ENCODE measurements at places on chromosomes 6 and 20. TPM values are rescaled to one million over a fixed set of nuclear protein-coding genes. Genes with fewer than 3 reads are reported as not detected.
A peak's percentile ranks its signal among the peaks of the same experiment; 100 is the strongest.

The BNIP5 gene
- total RNA-seq, result not detected

DNA sequence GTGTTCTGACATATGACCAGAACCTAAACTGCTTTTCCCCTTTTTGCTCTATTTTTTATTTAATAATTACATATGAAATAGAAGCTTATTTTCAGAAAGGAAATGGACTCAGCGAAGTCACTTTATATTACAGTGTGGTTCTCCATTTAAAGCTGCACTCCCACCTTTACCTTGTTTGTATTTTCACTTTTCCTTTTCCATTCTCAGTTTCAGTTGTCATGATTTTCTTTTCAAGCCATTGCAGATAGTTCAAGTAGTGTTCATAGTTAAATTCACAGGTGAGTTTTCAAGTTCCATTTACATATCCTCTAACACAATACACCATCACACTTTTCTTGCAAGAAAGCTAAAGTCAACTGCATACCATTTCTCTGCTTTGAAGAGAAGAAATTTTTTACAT is 400.2 kb downstream of the HACE1 start:
- no peak for DNase-seq

DNA sequence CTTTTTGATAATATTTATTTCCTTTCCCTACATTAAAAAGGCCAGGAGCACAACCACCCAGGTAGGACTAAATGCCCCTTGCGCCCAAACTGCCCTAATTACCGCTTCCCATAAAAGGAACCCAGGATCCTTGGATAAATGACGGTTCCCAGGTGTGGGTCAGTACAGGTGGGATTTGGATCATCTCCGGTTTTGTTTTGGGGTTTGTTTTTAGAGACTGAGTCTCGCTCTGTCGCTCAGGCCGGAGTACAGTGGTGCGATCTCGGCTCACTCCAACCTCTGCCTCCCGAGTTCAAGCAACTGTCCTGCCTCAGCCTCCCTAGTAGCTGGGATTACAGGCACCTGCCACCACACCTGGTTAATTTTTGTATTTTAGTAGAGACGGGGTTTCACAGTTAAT is 28.4 kb downstream of the ZNF217 start:
- no peak for DNase-seq

DNA sequence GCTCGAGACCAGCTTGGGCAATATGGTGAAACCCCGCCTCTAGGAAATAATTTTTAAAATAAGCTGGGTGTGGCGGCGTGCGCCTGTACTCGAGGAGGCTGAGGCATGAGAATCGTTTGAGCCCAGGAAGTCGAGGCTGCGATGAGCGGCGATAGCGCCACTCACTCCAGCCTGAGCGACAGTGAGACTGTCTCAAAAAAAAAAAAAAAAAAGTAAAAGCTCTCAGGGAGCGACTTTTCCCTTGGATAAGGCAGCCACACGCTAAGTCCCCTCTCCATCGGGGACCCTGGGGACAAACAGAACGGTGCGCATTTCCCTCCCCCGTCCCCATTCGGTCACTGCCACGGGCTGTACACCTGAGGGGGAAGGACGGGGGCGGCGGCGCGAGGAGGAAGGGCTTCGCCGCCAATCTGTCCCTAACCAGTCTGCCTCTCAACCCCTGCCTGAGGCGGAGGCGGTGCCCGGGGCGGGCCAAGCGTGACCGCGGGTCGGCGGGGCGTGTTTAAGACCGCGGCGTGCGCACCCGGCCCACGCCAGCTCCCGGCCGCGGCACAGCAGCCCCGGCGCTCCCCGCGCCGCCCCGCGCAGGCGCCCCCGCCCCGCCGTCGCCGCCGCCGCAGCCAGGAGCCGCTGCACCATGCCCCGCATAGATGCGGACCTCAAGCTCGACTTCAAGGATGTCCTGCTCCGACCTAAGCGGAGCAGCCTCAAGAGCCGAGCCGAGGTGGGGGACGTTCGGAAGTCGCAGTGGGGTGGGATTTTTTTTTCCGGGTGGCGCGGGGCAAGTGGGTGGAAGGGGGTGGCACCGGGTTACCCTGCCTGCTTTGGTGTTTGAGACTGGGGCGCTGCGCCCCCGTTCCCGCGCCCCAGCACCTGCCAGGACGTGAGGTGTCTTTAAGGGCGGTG is at the start of gene GMPR:
Gene GMPR (plus strand): TSS at position 531 of the 906 bp plus-strand sequence. CDS start 107 bp downstream, at position 638.
- peak; percentile 90 for DNase-seq

DNA sequence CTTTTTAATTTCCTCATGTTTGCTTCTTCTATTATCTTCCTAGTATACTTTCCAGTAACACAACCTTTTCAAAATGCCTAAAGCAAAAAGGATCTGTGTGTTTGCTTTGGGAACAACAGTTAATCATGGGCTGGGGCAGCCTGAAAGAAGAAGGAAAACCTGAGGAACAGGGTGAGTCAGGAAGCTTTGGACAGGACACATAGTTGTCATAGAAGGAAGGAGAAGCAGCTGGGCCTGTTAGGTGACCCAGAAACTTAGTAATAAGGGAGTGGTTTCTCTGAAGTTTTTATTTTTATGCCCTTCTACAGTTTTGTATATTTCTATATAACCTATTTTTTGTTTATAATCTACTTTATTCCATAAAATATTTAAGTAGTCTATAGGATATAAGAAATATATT is 61.4 kb downstream of the CD24 start:
- DNase-seq, result no peak
